ENCODE measurements at places on chromosomes 6 and 20.

DNA sequence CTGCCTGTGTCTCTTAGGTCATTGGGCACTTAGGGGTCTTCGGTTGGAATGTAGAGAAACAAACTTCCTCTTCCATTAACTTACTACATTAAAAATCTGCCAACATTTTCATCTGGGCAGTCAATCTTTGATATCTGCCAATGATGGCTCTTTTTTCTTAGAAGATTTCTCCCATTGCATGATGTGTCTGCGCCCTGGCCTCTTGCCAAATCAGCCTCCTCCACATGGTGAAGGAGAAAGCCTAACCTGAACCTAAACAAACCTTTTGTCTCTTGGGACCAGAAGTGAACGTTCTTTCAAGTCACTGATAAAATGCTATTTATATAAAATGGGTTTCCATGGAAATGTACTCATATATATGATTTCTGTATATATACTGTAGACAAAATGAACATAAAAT, 998.9 kb upstream of the GJE1 start:
- DNase-seq, result no peak

DNA sequence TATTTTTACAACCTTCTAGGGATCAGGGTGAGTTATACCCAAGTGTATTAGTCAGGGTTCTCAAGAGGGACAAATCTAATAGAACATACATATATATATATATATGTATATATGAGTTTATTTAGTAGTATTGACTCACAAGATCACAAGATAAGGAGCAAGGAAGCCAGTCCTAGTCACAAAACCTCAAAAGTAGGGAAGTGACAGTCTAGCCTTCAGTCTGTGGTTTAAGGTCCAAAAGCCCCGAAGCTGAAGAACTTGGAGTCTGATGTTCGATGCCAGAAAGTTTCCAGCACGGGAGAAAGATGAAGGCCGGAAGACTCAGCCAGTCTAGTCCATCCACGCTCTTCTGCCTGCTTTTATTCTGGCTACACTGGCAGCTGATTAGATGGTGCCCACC, 632.7 kb upstream of the AGPAT4 start:
- no peak for DNase-seq

DNA sequence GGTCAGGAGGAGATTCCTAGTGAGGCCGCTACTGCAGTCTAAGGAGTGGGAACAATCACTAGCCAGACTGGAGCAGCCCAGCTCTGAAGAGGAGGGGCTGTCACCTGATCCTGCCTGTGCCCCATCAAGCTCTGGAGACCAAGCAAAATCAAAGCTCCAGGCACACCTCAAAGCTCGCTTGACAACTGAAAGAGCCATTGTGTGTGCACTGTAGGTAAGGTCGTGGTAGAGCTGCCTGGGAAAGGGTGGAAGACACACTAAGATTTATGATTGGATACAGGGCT, 58.2 kb downstream of the CSE1L start:
- DNase-seq, result peak; percentile 58

- no peak for DNase-seq
These were observed 171.3 kb downstream of the SLC16A10 start for GRCh38 chr6:111258615-111259088.

DNA sequence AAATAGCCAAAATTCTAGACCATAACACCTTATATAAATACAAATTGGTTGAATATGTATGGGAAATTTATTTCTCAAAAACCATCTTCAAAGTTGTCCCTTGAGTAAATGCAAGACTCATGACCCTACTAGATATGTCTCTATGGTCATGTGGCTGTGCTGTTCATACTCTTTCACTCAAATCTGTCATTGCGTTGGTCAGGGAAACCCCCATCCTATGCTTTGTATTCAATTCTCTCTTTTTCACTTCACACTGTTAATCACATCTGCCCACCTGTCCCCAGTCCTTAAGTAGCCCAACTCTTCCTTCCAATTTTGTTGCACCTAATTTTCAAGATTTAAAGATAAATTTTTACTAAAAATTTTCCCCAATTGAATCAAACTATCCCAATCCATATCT, 51.0 kb downstream of the RPS12 start:
- DNase-seq, result no peak

DNA sequence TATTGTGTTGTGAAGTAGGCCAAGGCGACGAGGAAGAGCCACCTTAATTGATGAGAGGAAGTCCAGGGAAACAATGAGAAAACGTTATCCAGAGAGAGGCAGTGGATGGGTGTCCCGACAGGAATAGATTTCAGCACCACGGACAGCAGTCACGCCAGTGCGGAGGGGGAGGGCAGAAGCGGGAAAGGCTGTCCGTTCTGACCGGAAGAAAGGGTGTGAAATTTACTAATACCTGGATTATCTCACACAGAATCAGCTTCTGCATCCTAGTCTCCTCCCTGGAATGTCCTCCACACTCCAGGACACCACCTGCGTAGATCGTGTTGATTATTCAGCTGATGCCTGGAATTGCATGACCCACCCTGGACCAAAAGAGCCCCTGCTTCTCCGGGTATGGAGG, 7.4 kb upstream of the BPIFA3 start:
- DNase-seq, result no peak

- DNase-seq, result no peak
These were observed 7.4 kb upstream of the CD83 start for GRCh38 chr6:14110001-14110818.

DNA sequence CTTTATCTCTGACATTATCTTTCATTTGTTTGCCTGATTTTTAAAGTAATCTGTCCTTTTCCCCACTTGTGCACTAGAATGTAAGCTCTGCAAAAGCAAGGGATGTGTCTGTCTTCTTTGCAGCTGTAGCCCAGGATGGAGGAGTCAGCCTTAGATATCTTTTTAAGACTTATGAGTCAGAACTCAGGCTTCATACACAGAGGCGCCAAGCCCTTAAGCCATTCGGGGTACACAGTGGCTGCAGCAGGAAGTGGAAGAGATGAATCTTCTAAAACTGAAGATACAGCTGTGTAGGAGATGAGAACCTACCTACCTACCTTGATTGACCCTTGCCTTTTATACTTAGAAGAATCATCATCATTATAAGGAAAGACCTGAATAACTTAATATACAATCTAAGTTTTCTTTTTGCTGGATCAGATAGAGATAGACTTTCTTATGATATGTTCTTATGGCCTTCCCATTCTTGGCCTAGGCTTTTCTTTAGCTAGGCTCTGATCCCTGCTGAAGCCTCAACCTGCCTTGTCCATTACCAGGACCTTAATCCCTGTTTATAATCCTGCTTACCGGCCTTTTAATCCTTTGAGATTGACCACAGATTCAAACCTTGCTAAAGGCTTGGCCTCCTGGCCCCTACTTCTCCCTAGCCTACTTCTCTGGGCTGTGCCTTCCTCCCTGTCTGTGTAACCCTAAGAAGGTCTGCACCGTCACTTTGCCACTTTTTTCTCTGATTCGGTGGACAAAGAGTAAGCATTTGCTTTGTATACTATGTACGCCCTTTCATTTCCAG, 304.5 kb downstream of the PRL start:
- no peak for DNase-seq

All from NCI-H510A treated with DMSO at 0.1 percent for 48 hours (cell line).